ENCODE measurements at places on chromosomes 12 and 14.

- no peak for DNase-seq
Measured at GRCh38 chr12:39351153-39351552, 91.8 kb downstream of the KIF21A start.

GRCh38 chr14:24426912-24427536 lies 2.4 kb downstream of the CBLN3 start:
- no peak for DNase-seq

DNA sequence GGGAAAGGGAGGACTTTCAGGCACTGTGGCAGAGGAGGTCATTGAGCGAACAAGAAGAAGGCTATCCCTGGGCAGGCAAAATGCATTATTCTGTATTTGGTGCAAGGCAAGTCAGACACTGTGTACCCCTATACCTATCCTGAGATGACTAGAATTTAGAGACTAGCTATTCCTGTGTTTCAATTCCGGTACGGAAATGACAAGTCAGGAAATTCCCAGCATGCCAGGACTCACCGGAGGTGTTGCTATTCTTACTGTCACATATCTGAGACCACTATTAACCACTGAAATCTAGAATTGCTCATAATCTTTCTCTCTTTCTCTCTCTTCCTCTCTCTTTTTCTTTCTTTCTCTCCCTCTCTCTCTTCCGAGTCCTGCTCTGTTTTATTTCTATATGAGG lies 297.1 kb downstream of the PDZRN4 start:
- no peak for DNase-seq

DNA sequence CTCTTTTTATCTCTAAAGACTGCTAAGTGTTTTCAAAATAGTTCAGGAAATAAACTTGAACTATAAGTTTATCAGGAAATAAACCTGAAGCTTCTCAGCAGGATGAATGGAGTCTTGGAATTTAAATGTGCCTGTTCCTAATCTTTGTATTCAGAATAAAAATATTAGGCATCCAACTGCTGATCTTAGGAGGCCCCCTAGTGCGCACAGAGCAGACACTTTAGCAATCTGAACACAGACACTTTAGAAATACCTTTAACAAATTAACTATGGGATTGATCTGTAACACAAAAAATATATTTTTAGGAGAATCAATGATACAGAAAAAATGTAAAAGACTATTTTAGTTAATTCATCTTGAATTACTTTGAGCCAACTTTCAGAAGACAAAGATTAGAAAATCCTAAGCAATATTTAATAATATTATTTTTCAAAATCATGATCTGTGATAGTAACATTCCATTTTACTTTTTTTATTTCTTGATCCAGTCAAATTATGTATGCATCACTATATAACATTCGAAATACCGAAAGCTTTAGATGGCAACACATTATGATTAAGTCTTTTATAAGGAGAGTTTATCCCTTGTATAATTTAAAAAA lies 80.9 kb downstream of the SLC41A2 start:
- DNase-seq: no peak

- DNase-seq: no peak
Measured at GRCh38 chr14:68124050-68124449, 304.5 kb downstream of the RAD51B start.
